ENCODE measurements at places on chromosomes 13 and 19. TPM values are rescaled to one million over a fixed set of nuclear protein-coding genes. Genes with fewer than 3 reads are reported as not detected.

IGFL3 gene
- total RNA-seq = not detected

CDADC1 gene
- 6.1 TPM for total RNA-seq

CD37 gene
- 9.5 TPM for total RNA-seq

ZNF888 gene
- total RNA-seq = 34.5 TPM

OR1M1 gene
- total RNA-seq = not detected

YIPF2 gene
- 87.1 TPM for total RNA-seq

RRAS gene
- 72.3 TPM for total RNA-seq

GTF2F2 gene
- 15.3 TPM for total RNA-seq
